ENCODE measurements at places on chromosomes 2 and 18. TPM values are rescaled to one million over a fixed set of nuclear protein-coding genes. Genes with fewer than 3 reads are reported as not detected.

DNA sequence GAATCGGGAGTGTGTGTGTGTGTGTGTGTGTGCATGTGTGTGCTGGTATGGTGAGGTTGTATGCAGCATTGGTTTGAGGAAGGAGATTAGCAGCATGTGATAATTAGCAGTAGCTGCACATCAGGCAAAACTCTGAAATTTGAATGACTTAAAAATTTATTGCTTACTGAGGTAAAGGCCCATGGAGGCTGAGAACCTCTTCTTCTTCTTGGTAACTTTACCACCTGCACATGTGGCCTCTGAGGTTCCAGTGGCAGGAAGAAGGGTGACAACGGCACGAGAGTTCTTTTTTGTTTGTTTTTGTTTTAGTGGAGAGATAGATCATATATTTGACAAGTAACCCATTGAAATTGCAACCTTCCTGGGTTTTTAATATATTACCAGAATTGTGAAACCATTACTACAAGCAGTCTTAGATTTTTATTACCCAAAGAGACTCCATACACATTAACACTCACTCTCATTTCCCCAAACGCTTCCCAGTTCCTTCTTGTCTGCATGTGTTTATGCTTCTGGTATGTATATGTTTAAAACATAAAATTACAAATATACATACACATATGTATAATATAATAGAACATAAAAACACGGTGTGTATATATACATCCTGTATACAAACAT lies 292.1 kb downstream of the PTGR3 start:
- no peak overlapping the region for H3K4me3 ChIP-seq
- H3K27me3 ChIP-seq: no peaks in the 10 kb centered on the region
- DNase-seq: no peak
- H3K36me3 ChIP-seq: no peaks in the 10 kb centered on the region

- DNase-seq: peak; percentile 20
- no peak overlapping the region for H3K27ac ChIP-seq
- peaks cover 3% of the 10 kb centered on the region for H3K4me1 ChIP-seq
Measured at GRCh38 chr2:128425731-128426620, 107.3 kb upstream of the HS6ST1 start.

DNA sequence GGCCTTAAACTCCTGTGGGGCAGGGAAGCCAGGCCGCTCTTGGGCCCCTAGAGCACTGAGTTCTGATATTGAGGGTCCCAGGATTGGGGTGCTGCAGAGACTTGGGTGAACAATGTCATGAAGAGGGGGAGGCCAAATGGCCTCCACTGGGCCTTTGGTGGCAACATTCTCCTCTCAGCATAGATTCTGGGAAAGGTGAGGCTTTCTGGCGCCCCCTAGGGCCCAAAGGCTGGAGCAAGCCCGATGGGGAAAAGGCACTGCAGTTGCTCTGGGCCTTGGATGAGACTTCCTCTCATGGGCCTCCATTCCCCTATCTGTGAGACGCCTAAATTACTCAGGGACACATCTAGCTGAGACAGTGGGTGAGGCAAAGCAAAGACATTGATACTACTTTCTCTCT lies 84.8 kb downstream of the ACAA2 start:
- no peaks in the 10 kb centered on the region for H3K27me3 ChIP-seq
- H3K27ac ChIP-seq: no peak overlapping the region
- no peaks in the 10 kb centered on the region for H3K36me3 ChIP-seq
- DNase-seq: peak; percentile 55
- no peak overlapping the region for H3K4me3 ChIP-seq
- H3K4me1 ChIP-seq: peaks cover 24% of the 10 kb centered on the region

- no peaks in the 10 kb centered on the region for H3K27me3 ChIP-seq
- H3K27ac ChIP-seq: peak overlapping the region; percentile 19
- no peak overlapping the region for H3K4me3 ChIP-seq
- peaks cover 12% of the 10 kb centered on the region for H3K4me1 ChIP-seq
- no peak for DNase-seq
Measured at GRCh38 chr2:84940088-84940470, 30.9 kb upstream of the KCMF1 start.

DNA sequence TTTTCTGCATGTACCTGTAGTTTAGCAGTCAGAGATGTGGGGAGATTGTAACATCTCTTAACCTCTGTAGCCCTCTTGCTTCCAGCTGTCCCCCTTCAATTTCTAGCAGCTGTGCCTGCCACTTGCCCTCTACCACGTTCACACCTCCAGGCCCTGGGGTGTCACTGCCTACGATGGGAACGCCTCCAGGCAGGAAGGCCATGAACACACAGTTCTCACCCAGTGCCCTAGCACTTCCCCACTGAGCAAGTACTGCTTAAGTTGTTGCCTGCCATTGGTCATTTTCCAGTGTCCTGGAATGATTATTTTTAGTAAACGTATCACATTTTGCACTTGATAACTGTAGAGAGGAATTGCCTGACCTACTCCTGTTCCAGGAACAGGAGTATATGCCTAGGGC lies 77.1 kb upstream of the B3GNT7 start:
- no peaks in the 10 kb centered on the region for H3K4me1 ChIP-seq
- no peaks in the 10 kb centered on the region for H3K27me3 ChIP-seq
- no peak for DNase-seq
- H3K36me3 ChIP-seq: no peaks in the 10 kb centered on the region
- no peak overlapping the region for H3K27ac ChIP-seq

DNA sequence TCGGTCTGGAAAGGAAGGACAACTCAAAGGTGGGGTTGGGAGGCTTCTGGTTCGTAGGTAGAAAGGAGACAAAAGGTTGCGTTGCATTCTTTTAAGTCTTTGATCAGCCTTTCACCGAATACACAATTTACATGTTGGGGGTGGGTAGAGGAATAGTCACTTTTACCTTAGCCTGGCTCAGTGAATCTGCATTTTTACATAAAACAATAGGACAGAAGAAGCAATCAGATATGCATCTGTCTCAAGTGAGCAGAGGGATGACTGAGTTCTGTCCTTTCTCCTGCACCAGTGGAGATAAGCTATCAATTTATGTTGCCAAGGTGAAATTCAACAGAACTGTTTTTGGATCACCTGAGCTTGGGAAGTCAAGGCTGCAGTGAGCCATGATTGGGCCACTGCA lies 173.7 kb downstream of the ZEB2 start:
- H3K27ac ChIP-seq: no peak overlapping the region
- H3K4me1 ChIP-seq: no peaks in the 10 kb centered on the region
- DNase-seq: no peak
- no peak overlapping the region for H3K4me3 ChIP-seq

DNA sequence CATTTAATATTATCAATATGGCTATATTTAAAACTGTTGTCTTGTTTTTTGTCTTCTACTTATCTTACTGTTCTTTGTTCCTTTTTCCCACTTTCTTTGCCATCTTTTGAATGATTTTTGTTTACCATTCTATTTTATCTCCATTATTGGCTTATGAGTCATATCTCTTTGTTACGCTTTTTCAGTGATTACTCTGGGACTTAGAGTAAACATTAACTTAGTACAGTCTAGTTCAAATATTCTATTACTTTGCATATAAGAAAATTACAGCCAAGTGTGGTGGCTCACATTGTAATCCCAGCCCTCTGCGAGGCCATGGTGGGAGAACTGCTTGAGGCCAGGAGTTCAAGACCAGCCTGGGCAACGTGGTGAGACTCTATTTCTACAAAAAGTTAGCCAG lies 26.1 kb downstream of the ADCY3 start:
- no peaks in the 10 kb centered on the region for H3K36me3 ChIP-seq
- H3K4me3 ChIP-seq: no peak overlapping the region
- H3K4me1 ChIP-seq: no peaks in the 10 kb centered on the region
- DNase-seq: no peak

GRCh38 chr2:64853894-64854293 lies 135.3 kb upstream of the SLC1A4 start:
- H3K4me1 ChIP-seq: peaks cover 33% of the 10 kb centered on the region
- H3K27ac ChIP-seq: peak overlapping the region; percentile 46
- H3K36me3 ChIP-seq: no peaks in the 10 kb centered on the region

- no peak overlapping the region for H3K4me3 ChIP-seq
- H3K27me3 ChIP-seq: no peaks in the 10 kb centered on the region
- H3K36me3 ChIP-seq: no peaks in the 10 kb centered on the region
- H3K27ac ChIP-seq: no peak overlapping the region
Measured at GRCh38 chr2:1491751-1492150, 78.5 kb downstream of the TPO start.

DNA sequence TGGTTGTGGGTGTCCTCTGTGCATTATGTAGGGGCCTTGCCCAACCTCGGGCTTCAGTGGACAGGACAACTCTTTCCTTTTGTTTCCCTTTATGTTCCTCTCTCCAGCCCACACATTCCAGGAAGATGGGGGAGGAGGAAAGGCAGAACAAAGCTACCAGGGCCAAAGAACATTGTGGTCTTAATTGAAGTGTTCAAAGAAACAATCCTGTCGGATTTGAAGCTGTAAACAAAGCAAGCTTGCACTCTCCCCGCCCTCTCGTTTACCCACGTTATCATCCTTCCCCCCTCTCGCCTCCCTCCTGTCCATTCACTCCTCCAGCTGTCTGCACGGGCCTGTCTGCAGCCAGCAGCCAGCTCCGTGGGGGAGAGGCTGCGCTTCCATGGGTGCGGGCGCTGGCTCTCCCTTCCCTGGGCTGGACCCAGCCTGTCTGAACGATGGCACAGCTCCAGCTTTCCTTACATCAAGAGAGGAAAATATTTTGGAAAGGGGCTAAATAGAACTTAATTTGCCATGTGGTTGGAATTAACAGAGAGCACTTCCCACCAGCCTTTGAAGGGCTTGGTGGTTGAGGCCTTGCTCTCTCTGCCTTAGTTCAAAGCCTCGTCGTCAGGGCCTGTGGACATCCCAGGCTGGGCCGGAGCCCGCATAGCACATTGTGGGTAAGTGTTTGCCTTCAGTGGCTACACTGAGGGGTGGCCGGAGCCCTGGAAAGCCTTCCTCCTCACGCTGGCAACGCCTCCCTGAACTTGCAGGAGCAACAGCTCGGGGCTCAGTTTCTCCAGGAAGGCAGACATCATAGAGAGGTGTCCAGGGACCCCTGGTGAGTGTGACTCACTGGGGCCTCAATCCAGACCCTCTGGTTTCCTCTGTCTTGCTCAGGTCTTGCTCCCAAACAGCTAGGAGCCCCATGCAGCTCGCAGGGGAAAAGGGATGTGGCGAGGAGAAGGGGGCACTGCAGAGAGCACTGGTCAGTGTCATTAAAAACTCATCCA lies 60.6 kb upstream of the HS6ST1 start:
- DNase-seq: peak; percentile 45
- no peaks in the 10 kb centered on the region for H3K27me3 ChIP-seq
- peaks cover 59% of the 10 kb centered on the region for H3K4me1 ChIP-seq
- no peaks in the 10 kb centered on the region for H3K36me3 ChIP-seq

GRCh38 chr2:173104156-173104555 lies 28.5 kb downstream of the MAP3K20 start:
- H3K36me3 ChIP-seq: no peaks in the 10 kb centered on the region
- H3K4me1 ChIP-seq: no peaks in the 10 kb centered on the region
- no peaks in the 10 kb centered on the region for H3K27me3 ChIP-seq

GRCh38 chr2:101546376-101547058 lies 71.6 kb upstream of the RFX8 start:
- no peak overlapping the region for H3K27ac ChIP-seq
- H3K36me3 ChIP-seq: no peaks in the 10 kb centered on the region
- no peaks in the 10 kb centered on the region for H3K27me3 ChIP-seq
- no peak for DNase-seq
- no peak overlapping the region for H3K4me3 ChIP-seq

DNA sequence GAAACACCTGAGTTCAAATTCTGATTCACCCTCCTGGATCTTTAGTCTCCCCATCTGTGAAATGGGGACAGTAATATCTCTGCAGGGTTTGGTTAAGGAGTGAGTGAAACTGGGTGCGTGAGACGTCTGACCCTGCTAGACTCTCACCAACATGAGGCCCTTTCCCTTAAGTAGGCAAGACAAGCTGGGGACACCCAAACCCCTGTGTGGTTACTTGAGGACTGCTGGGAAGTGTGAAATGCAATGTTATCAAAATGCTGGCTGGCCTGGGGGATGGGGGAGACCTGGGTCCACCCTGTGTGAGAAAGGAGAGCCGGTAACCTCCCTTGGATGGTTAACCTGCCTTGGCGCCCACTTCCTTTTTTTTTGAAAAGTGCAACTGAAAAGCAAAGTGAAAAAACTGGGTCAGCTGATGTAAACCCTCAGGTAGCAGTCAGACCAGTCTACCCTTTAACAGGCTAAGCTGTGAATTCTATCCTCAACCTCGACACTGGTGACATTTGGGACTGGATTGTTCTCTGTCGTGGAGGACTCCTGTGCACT lies 82.3 kb downstream of the INPP5D start:
- no peak for DNase-seq
- H3K27me3 ChIP-seq: no peaks in the 10 kb centered on the region
- peaks cover 14% of the 10 kb centered on the region for H3K36me3 ChIP-seq
- peak overlapping the region; percentile 7 for H3K27ac ChIP-seq
- no peaks in the 10 kb centered on the region for H3K4me1 ChIP-seq

GRCh38 chr2:173828189-173829142 lies 136.7 kb downstream of the SP3 start:
- no peak overlapping the region for H3K27ac ChIP-seq
- H3K4me1 ChIP-seq: peaks cover 14% of the 10 kb centered on the region
- H3K36me3 ChIP-seq: no peaks in the 10 kb centered on the region
- H3K27me3 ChIP-seq: no peaks in the 10 kb centered on the region
- no peak for DNase-seq

DNA sequence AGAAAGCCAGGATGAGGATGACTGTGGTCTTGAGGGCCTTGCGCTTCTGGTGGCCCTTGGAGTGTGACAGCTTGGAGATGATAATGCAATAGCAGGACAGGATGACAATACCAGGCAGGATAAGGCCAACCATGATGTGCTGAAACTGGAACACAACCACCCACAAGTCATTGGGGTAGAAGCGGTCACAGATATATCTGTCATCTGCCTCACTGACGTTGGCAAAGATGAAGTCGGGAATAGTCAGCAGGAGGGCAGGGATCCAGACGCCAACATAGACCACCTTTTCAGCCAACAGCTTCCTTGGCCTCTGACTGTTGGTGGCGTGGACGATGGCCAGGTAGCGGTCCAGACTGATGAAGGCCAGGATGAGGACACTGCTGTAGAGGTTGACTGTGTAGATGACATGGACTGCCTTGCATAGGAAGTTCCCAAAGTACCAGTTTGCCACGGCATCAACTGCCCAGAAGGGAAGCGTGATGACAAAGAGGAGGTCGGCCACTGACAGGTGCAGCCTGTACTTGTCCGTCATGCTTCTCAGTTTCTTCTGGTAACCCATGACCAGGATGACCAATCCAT lies 2.7 kb downstream of the CXCR4 start:
- H3K36me3 ChIP-seq: no peaks in the 10 kb centered on the region
- H3K4me1 ChIP-seq: peaks cover 36% of the 10 kb centered on the region
- no peak overlapping the region for H3K4me3 ChIP-seq
- H3K27ac ChIP-seq: peak overlapping the region; percentile 97
- no peak for DNase-seq

The CAVIN2 gene
- 149 TPM for total RNA-seq

The LOXL3 gene
- total RNA-seq: 28.3 TPM

The IGFBP2 gene
- total RNA-seq: 16.8 TPM

The RNF25 gene
- 7.3 TPM for total RNA-seq

The C2orf72 gene
- not detected for total RNA-seq

The DSG4 gene
- total RNA-seq: not detected

The CCDC74A gene
- total RNA-seq: 24.7 TPM

The CKAP2L gene
- 0.49 TPM for total RNA-seq

The PPP1R1C gene
- total RNA-seq: 13.6 TPM

The MYO7B gene
- total RNA-seq: 4.2 TPM

The VWC2L gene
- total RNA-seq: 0.30 TPM

The CASP10 gene
- total RNA-seq: 21.1 TPM

The ZNF385B gene
- total RNA-seq: 50.3 TPM

The ARHGEF33 gene
- 0.34 TPM for total RNA-seq

The CIDEA gene
- not detected for total RNA-seq
